ENCODE measurements at places on chromosomes 7 and 10.

DNA sequence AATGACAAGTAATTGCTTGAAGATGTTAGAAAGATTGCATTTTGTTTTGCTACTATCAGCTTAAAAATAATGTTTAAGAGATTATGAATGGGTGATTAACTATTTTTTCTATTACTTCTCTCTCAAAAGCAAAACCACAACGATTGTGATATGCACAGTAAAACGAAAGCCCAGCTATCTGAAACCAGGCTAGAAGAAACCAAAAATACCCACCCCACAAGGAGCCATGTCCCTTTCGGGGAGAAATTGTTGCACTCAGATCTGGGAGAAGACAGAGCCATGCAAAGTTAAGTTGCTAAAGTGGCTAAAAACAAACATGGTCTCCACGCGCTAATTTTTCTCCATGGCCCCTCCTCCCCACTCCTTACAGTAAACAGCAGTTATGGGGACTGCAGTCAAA, 173.6 kb downstream of the RPS24 start:
- no peak for DNase-seq

GRCh38 chr7:111274857-111275256, 183.9 kb downstream of the LRRN3 start:
- DNase-seq: no peak

DNA sequence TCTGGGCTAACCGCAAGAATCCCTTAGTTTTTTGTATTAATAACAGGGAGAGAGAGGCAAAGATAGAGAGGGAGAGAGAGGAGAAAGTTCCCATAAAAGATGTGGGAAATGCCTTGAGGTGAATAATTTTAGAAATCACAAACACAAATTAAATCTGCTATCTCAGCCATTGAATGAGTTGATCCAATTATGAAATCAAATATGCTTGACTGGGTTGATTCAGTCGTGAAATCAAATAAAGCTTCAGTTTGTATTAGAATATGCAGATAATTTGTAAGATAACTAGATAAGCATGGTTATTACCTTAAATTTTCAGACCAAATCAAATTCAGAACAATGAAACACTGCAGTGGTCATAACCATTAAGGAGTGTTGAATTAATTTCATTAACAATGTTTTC, 68.9 kb downstream of the SEMA3A start:
- no peak for DNase-seq

GRCh38 chr10:118034791-118035261, 11.9 kb downstream of the RAB11FIP2 start:
- no peak for DNase-seq

GRCh38 chr10:47225928-47226645, 73.9 kb upstream of the GDF10 start:
- DNase-seq: no peak
